A549 treated with CpdA at 1 μM for 4 hours (cell line): ENCODE measurements at places on chromosomes 5 and 9. TPM values are rescaled to one million over a fixed set of nuclear protein-coding genes. Genes with fewer than 3 reads are reported as not detected.

The ZFP2 gene
- 0.03 to 0.07 TPM in 2 of 5 replicates, not detected in the others for total RNA-seq

The RAPGEF1 gene
- 37.9 to 47.9 TPM (median 43.1 TPM) in 5 replicates for total RNA-seq

The WWC1 gene
- total RNA-seq, result 83.3 to 97.5 TPM (median 86.9 TPM) in 5 replicates

The CCDC152 gene
- total RNA-seq, result not detected in 5 replicates

The CKMT2 gene
- total RNA-seq, result not detected in 5 replicates

The LEAP2 gene
- total RNA-seq, result 0.87 to 1.7 TPM (median 1.5 TPM) in 5 replicates

The TMC1 gene
- 0.05 to 0.14 TPM in 2 of 5 replicates, not detected in the others for total RNA-seq

The FGFR4 gene
- total RNA-seq, result 18.9 to 25.5 TPM (median 23.5 TPM) in 5 replicates

The COL15A1 gene
- total RNA-seq, result 0.25 to 0.36 TPM (median 0.28 TPM) in 5 replicates

The SLC4A9 gene
- 0.01 TPM in 1 of 5 replicates, not detected in the others for total RNA-seq

The BTNL3 gene
- not detected in 5 replicates for total RNA-seq

The PCDHGC5 gene
- total RNA-seq, result 0.05 TPM in 1 of 5 replicates, not detected in the others

The CDH6 gene
- 0.12 to 0.33 TPM (median 0.19 TPM) in 5 replicates for total RNA-seq

The SERINC5 gene
- total RNA-seq, result 5.6 to 8.6 TPM (median 7.1 TPM) in 5 replicates

The ZDHHC11B gene
- total RNA-seq, result 1.1 to 1.5 TPM (median 1.3 TPM) in 5 replicates

The ERCC6L2 gene
- total RNA-seq, result 10.2 to 18.0 TPM (median 12.1 TPM) in 5 replicates

The SNX30 gene
- total RNA-seq, result 3.6 to 6.4 TPM (median 4.8 TPM) in 5 replicates

The PKD2L2 gene
- total RNA-seq, result 0.03 to 0.26 TPM (median 0.05 TPM) in 3 of 5 replicates, not detected in the others

The ARHGAP26 gene
- 7.6 to 9.5 TPM (median 7.9 TPM) in 5 replicates for total RNA-seq

The EXOC3 gene
- total RNA-seq, result 27.3 to 32.3 TPM (median 31.9 TPM) in 5 replicates

The PCDHB6 gene
- total RNA-seq, result 0.89 to 1.2 TPM (median 1.1 TPM) in 5 replicates
